ENCODE measurements at places on chromosomes 13 and 19.
A peak's percentile ranks its signal among the peaks of the same experiment; 100 is the strongest.

DNA sequence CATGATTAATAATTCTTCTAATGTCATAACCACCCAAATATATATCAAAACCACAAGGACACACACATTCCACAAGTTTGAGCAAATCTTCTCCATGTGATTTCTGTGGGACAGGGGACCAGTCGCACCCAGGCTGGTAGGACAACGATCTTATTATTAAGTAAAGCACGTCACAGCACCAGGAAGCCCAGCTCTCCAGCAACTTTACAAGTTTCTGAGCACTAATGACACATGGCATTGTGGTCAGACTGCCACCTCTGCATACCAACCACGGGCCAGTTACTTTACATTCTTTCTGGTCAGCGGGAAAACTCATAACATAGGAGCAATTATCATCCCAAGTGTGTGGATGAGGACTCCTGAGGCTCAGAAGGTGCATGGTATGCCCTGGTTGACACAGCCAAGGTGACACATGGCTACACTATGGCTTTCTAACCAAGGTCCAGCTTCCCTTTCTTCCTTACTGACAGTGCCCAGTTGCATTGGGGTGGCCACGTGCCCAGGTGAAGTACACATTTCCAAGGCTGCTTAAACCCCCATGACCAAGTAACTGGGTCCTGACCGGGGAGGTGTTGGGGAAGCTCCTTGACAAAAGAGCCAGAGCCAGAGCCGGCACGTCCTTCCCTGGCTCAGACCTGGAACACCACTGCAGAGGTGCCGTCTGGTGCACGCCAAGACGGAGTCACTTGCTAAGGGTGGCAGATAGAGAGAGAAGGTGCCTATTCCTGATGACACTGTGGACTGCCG, 27.4 kb downstream of the LATS2 start:
- peak; percentile 12 for ATAC-seq

- ATAC-seq = no peak
These were observed 3.6 kb upstream of the MIER2 start for GRCh38 chr19:347946-348861.

DNA sequence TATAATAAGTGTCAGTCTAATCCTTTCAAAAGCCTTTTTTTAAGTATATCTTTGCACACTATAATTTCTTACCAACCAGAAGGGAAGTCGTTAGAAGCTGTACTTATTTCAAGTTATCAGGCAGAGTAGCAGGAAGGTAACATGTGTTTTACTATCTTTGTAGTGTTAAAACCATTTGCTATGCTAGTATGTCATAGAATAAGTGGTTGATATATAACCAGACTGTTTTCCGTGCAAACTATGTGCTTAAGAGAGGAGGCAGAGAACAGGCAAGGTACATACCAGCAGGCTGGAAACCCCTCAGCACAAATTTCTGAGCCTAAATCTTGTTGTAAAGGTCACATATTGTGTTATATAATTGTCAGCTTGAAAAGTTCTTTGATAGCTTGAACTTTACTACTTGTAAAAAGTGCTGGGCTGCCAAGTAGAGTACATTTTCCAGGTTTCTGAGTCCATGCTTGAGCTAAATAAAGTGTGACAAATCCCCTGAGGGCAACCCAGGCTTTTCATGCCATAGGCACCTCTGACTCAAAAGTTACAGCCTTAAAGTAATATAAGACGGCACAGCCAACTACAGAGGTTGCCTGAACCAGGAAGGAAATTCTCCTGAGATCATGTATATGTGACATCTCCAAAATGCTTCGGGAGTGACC, 1297.4 kb downstream of the PCDH9 start:
- ATAC-seq = no peak

DNA sequence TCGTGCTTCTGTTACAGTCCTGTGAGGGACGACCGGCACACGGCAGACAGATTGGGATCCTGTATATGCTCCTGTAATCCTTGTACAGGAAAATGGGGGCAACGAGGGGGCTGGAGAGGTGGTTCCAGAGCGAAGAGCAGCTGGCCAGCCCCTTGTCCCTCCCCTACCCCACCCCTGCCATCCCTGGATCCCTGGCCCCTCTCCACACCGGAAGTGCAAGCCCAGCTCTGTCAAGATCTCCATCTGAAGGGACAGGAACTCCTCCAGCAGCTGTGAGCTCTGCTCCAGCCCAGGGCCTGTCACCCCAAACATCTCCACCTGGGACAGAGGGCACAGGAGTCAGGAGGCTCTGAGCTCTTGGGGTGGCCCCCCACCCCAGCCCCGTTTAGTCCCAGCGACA, 5.5 kb upstream of the CCER2 start:
- ATAC-seq = no peak

DNA sequence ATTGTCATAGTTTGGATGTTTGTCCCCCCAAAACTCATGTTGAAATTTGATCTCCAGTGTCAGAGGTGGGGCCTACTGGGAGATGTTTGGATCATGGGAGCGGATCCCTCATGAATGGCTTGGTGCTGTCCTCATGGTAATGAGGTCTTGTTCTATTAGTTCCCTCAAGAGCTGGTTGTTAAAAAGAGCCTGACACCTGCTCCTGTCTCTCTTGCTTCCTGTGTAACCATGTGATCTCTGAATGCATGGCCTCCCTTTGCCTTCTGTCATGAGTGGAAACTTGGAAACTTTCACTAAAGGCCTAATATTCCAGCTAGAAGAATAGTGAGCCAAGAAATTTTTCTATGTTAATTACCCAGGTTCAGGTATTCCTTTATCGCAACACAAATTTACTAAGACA, 311.4 kb upstream of the ATXN8OS start:
- no peak for ATAC-seq

DNA sequence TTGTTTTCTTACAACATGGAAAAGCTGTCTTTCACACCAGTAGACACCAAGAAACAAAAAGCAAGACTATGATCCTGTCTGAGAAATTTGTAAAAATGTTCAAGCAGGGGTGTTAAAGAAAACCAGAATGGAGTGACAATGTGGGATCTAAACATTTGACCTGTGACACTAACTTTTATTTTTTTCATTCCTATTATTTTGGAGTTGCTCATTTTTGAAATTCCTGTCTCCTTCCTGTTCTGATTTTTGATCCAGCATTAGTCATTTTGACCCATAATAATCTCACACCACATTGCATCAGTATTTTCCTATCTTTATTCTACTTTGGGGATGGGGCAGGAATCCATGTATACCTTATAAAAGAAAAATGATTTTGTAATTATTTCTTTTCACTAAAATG, 164.2 kb downstream of the DLEU7 start:
- ATAC-seq = no peak

DNA sequence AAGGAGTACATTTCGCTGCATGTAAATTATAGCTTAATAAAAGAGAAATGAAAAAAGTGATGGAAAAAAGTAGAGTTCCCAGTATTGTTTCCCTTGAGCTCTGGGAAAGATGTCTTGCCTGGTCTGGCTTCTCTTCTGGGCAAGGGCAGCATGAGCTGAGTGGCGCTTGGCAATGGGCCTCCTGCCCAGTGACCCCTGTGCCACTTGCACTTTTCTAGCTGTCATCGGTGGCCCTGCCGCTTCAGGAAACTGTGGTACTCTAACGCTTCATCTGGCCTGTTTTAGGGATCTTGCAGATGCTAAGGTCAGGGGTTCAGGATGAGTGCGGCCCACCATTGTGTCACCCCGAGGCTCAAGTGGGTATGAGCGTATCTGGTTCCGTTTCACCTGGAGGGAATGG, 161.4 kb downstream of the MTUS2 start:
- no peak for ATAC-seq

- ATAC-seq = no peak
These were observed 266.3 kb downstream of the PCDH20 start for GRCh38 chr13:61149331-61149730.

- ATAC-seq = no peak
These were observed 2.7 kb upstream of the NOP53 start for GRCh38 chr19:47742634-47743033.

GRCh38 chr19:38583985-38584305, 33.8 kb downstream of the MAP4K1 start:
- no peak for ATAC-seq

- no peak for ATAC-seq
These were observed 16.5 kb downstream of the KLK4 start for GRCh38 chr19:50894478-50895356.

DNA sequence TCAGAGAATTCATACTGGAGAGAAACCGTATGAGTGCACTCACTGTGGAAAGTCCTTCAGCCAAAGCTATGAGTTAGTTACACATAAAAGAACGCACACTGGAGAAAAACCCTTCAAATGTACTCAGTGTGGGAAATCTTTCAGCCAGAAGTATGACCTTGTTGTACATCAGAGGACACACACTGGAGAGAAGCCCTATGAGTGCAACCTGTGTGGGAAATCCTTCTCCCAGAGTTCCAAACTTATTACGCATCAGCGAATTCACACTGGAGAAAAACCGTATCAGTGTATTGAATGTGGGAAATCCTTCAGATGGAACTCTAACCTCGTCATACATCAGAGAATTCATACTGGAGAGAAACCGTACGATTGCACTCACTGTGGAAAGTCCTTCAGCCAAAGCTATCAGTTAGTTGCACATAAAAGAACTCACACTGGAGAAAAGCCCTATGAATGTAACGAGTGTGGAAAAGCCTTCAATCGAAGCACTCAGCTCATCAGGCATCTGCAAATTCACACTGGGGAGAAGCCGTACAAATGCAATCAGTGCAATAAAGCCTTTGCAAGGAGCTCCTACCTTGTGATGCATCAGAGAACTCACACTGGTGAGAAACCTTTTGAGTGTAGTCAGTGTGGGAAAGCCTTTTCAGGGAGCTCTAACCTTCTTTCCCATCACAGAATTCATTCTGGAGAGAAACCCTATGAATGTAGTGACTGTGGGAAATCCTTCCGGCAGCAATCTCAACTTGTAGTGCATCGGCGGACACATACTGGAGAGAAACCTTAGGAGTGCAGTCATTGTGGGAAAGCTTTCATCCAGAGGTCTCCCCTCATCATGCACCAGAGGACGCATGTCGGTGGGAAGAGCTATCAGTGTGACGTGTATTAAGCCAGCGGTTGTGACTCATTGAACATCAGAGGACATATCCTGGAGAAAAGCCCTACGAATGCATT, 16.5 kb upstream of the ZNF8 start:
- no peak for ATAC-seq

All from motor neuron (in vitro differentiated cells).